ENCODE measurements at places on chromosomes 2 and 18.

DNA sequence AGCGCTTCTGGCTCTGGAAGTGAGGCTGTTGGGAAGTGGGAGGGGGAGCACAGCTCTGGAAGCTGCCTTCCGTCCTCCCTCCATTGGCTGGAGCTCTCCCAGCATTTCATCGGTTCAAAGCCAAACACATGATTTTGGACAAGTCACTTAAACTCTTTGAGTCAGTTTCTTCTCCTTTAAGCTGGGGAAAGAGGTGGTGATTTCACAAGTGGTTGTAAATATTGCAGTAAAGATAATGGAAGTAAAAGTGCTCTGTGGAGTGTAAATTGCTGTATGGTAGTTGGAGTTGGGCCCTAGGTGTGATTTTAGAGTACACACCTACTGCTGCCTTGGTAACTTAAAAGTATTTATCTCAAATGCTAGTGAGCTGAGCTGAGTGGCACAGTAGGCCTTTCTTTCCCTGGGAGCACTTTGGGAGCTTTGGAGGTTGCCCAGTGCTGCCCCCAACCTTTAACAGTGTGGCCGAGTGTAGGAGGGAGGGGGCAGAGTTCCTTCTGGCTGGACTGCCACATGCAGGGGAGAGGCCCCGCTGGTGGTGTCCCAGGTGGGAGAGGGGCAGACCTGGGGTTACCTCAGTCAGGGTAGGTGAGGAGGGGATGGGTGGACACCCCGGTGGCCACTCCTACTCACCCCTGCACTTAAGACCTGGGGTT, 54.7 kb downstream of the ASAP2 start:
- DNase-seq, result no peak

DNA sequence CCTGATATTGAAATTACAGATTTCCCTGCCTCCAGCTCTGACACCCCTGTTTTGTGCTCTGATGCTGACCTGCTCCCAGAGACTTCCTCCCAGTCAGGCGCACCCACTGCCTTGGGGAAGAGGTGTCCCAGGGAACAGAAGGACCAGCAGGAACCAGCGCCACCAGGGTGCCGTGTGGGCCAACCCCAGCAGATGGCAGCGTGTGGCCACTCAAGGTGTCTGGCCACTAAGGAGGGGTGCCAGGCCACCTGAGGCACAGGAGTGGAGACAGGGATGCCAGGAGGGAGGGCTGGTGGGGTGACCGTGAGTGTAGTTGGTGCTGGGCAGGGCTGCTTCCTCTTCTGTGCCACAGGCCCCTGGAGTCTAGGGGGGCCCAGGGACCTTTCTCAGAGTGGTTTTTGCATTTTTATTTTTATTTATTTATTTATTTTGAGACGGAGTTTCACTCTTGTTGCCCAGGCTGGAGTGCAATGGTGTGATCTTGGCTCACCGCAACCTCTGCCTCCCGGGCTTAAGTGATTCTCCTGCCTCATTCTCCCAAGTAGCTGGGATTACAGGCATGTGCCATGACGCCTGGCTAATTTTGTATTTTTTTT, 56.0 kb downstream of the TEX44 start:
- peak; percentile 25 for DNase-seq

DNA sequence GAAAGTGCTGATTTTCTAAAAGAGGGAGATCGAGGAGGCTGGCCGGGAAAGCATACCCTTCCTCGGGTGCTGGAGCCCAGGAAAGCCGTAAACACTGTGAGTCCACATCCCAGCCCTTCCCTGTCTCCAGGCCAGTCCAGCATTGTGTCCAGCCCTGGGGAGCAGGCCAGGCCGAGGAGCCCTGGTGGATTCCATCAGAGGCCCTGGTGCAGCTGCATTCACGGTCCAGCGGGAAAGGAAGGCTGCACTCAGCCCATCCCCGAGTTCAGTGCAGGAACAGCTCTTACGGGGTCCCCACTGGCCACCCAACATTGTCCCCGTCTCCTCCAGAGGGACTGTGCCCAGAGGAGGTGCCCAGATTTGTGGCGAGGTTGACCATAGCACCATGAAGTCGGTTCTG, 218.6 kb downstream of the KLHL29 start:
- no peak for DNase-seq

- no peak for DNase-seq
These were observed 62.6 kb upstream of the HS6ST1 start for GRCh38 chr2:128380961-128381938.

GRCh38 chr2:1750933-1751766, 6.8 kb upstream of the PXDN start:
- DNase-seq, result peak; percentile 25

- no peak for DNase-seq
These were observed 392.9 kb downstream of the ZNF521 start for GRCh38 chr18:24959051-24959476.
